ENCODE measurements at places on chromosomes 16 and 17.
A peak's percentile ranks its signal among the peaks of the same experiment; 100 is the strongest.

DNA sequence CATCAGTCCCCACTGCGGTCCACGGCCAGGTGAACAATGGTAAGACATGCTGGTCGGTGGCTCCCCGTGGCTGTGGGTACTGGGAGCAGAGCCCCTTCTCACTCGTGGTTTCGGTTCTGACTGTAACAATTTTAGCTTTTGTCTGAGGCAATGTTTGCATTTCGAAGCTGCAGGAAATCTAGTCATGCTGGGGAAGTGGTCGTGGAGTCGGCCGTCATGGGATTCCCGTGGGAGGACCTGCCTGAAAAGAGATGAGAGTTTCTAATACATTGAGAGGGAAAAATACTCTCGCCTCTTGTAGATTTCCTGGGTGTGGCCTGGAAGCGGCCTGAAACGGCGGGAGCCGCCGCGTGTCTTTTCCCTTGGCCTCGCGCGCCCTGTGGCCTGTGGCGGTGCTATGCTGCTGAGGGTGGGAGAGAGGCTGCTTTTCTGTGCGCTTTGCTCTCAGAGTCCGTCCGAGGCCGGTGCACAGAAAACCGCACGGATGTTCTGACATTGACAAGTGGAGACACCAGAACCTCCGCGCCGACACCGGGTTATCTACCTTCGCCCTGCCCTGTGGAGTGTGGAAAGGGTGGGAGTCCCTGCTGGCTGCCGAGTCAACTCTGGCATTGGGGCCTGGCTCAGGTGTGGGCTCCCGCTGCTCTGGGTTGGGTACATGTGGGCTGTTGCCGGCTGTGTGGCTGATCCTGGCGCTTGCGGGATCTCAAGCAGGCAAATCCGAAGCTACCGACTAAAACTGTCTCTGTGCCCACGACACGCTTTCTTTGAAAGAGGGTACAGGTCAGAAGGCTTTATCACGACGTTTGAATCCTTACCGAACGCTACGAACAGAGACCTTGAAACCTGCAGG lies 60.8 kb downstream of the WDR45B start:
- peak; percentile 23 for DNase-seq

GRCh38 chr16:51172368-51172767 lies 21.3 kb upstream of the SALL1 start:
- DNase-seq = no peak

- no peak for DNase-seq
These were observed 1509.2 kb downstream of the CDH11 start for GRCh38 chr16:63612462-63613227.

DNA sequence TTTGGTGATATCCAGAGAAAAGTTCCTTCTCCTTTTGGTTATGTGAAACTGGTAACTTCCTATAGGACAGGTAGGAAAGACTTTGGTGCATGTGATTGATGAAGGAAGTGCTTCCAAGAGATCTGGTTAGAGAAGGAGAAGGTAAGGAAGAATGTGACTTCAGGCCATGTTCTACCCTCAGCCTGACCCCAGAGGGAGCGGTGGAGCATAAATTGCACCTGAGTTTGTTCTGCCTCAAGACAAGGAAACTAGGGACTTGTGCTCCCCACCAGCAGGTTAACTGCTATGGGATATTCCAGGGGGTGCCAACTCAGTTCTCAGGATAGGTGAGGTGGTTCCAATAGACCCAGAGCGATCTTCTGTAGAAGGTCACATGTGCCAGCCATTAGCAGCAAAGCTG lies 299.3 kb upstream of the XYLT1 start:
- no peak for DNase-seq

GRCh38 chr16:29974291-29975133 lies 844 bp downstream of the TAOK2 start:
- DNase-seq = no peak

GRCh38 chr16:82651921-82652601 lies 25.3 kb downstream of the CDH13 start:
- DNase-seq = no peak

GRCh38 chr17:19752216-19753050 lies 4.3 kb upstream of the ALDH3A1 start:
- no peak for DNase-seq

- peak; percentile 85 for DNase-seq
These were observed 477 bp downstream of the NTAN1 start for GRCh38 chr16:15055141-15056053.

DNA sequence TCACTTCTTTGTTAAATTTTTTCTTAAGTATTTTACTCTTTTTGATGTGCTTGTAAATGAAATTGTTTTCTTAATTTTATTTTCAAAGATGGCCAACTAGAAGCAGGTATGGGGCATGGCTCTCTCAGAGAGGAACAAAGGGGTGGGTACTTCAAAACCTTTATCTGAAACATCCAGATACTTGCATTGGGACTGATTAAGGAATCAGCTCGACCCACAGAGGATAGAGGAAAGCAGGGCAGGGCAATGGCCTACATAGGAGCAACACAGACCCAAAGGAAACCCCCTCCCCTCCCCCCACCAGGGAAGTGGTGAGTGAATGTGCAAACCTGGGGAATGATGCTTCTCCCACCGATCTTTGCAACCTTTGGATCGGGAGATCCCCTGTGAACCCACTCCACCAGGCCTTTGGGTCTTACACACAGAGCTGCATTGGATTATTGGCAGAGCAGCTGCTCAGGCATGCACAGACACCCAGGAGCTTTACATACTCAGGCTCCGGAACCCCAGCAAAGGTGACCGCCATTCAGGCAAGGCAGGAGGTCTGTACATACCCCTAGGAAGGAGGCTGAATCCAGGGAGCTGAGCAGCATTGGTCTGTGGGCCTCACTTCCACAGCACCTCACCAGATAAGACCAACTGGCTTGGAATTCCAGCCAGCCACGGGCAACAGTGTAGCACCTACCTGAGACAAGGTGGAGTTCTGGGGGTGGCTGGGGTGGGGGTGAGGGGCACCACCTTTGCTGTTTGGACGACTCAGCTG lies 3.0 kb upstream of the CCR7 start:
- DNase-seq = no peak

DNA sequence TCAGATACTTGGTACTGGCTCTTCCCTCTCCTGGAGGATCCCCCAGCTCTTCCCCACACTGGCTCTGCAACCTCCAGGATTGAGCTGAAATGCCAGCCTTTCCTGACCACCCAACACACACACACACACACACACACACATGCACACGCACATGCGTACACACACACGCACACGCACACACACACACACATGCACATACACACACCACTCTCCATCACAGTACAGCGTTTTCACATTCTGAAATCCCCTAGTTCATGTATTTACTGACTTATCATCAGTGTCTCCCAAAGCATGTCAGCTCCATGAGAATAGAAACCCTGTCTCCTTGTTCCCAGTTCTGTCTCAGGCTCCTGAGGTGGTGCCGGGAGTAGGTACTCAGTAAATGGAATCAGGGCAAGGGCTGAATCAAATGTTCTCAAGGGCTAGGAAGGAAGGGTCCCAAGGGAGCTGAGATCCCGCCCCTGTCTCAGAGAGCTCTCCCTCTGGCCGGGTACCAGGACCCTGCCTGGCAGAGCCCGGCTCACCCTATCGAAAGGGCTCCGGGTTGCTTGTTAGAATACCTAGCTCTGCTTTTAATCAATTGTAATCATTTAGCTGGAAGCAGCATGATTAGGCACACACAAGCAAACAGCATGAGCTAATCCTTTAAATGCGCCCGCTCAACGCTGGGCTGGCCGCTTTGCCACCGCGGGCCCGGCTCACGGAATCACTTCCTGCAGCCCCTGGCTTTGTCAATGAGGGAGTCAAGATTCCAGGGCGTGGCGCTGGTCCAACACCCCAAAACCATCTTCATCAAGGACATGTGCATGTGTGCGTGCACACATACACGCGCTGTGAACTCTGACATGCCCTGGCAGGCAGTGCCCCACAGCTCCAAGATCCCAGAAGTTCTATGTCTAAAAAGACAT lies 140.7 kb downstream of the C16orf78 start:
- no peak for DNase-seq

- DNase-seq = no peak
These were observed 68.8 kb upstream of the FBXO47 start for GRCh38 chr17:39036009-39036408.

GRCh38 chr17:29949696-29950095 lies 8.3 kb downstream of the EFCAB5 start:
- no peak for DNase-seq

GRCh38 chr17:61284174-61284573 lies 115.5 kb upstream of the TBX2 start:
- DNase-seq = no peak

GRCh38 chr17:64259922-64260321 lies 3.1 kb downstream of the TEX2 start:
- DNase-seq = no peak

- DNase-seq = no peak
These were observed 4.9 kb downstream of the FA2H start for GRCh38 chr16:74769586-74770190.

GRCh38 chr16:51231702-51232101 lies 80.6 kb upstream of the SALL1 start:
- no peak for DNase-seq

DNA sequence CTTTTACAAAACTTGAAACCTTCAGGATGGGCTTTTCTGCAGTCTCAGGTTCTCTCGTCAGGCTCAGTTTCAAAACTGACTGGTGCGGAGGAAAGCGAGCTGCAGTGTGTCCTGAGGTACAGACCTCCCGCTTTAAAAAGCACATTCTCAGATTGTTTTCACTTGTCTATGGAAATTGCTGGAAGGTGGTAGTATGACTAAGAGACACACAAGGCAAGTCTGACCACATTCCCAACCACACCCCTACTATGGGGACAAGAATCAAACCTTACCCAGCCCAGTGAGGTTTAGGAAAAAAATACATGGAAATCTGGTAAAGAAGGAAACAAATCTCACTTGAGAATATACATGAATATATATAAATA lies 18.2 kb downstream of the SRP68 start:
- DNase-seq = no peak

GRCh38 chr16:73220836-73221235 lies 172.9 kb upstream of the ZFHX3 start:
- DNase-seq = no peak

DNA sequence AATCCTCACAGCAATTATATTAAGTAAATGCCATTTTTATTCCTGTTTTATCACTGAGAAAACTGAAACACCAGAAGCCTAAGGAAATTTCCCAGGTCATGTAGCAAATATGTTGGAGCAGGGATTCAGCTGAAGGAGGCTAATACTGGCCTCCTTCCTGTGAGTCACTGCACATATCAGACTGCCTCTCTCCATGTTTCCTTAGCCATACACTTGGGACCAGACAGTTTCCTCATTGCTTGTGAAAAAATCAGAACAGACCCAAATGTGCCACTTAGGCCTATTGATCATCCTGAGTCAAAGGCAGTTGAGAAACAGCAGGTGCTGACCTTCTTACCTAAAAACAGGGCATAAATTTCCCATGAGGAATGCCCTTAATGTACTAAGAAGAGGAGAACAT lies 18.9 kb upstream of the ELAC2 start:
- DNase-seq = no peak

DNA sequence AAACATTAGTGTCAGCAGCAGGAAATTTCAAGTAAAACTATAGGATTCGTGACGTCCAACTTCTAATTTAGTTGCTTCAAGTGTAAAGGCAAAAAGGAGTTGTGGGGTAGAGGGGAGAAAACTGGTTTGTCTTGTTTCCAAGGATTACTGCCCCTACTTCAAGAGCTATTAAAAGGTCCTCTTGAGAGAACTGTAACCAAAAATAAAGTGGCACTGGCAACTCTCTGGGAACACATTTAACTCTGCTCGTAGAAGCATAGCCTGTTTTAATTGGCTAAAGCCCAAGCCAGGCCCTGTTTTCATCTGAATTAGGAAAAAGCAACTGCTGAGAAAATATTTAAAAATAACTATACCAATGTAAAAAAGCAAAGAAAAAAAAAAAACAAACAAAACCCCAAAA lies 51.8 kb upstream of the AKAP1 start:
- no peak for DNase-seq

DNA sequence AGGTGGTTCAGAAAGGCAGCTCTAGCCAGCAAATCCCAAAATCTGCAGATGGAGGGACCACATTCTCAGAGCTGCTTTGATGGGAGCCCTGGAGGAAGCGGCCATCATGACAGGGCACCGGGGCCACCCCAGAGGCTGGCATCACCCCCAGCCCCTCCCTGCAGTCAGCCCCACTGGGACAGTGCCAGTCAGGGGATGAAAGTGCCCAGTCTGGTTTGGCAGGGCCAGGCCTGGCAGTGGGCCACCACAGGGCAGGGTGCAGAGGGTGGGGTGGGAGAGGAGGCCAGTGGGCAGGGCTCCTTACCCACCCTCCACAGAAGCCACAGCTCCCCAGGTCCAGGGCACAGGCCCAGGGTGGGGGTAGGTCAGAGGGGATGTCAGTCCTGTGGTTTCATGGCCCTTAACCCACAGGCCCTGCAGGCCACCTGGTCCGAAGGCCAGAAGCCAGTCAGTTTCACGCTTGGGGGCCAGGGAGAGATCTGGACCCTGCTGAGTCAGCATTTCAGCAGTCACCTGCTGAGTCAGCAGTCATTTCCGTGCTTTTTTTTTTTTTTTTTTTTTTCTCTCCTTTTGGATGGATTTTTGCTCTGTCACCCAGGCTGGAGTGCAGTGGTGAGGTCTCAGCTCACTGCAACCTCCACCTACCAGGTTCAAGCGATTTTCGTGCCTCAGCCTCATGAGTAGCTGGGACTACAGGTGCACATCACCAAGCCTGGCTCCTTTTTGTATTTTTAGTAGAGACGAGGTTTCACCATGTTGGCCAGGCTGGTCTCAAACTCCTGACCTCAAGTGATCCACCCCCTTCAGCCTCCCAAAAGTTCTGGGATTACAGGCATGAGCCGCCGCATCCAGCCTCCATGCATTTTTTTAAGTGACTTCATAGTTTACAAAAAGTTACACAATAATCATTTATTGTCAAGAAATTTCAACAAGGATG lies 10.4 kb downstream of the SLC25A10 start:
- DNase-seq = peak; percentile 58

DNA sequence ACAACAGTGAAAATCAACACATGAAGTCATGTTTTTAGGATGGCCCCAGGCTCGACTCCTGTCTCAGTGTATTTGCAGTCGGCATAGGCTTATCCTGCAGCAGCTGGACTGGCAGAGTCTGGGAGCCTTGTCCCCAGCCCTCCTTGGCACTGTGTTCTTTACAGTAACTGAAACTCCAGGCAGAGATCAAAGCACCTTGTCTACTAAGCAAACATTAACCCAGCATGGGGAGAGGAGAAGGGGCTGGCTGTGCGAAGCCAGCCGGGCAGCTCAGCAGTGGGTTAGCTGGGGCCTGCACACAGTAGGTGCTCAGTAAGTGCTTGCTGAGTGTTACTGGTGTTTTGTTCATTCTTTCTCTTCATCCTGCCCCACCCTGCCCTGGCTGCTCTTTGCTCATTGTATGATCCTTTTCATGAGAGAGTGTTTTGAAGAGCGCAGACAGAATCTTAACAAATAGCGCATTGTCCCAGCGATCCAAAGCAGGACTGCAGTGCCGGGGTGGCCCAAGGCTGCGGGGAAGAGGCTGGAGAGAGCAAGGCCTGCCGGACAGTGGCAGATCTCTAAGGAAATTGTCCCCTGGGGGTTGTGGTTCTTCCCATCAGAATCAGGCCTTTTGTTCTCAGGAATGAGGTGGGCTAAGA lies 23.5 kb upstream of the ITGB4 start:
- DNase-seq = no peak

DNA sequence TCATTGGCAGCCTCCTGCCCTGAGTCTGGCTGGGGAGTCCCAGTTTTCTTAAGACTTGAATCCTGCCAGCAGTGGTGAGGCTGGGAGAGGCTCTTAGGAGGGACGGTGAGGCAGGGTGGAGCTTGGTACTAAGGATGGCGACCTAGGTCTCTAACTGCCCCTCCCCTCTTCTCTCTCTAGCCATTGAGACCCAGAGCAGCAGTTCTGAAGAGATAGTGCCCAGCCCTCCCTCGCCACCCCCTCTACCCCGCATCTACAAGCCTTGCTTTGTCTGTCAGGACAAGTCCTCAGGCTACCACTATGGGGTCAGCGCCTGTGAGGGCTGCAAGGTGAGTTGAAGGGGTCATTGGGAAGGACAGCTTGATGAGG lies 16.4 kb downstream of the GJD3 start:
- DNase-seq = no peak
